ENCODE measurements at places on chromosomes 3 and 15.

- DNase-seq: no peak
Measured at GRCh38 chr15:68801572-68802148, 19.0 kb downstream of the ANP32A start.

GRCh38 chr3:80771085-80771484, 990.4 kb downstream of the GBE1 start:
- peak; percentile 8 for DNase-seq

DNA sequence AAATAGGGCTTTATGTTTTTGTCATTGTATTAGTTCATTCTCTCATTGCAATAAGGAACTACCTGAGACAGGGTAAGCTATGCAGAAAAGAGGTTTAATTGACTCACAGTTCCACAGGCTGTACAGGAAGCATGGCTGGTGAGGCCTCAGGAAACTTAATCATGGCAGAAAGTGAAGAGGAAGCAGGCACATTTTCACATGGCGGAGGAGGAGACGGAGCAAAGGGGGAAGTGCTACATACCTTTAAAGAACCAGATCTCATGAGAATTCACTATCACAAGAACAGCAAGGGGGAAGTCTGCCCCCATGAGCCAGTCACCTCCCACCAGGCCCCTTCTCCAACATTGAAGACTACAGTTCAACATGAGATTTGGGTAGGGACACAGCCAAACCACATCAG, 25.6 kb downstream of the CEP63 start:
- DNase-seq: no peak

- DNase-seq: peak; percentile 21
Measured at GRCh38 chr15:81813215-81813614, 232.6 kb downstream of the MEX3B start.

- no peak for DNase-seq
Measured at GRCh38 chr3:76561494-76562236, 478.2 kb upstream of the ROBO2 start.

DNA sequence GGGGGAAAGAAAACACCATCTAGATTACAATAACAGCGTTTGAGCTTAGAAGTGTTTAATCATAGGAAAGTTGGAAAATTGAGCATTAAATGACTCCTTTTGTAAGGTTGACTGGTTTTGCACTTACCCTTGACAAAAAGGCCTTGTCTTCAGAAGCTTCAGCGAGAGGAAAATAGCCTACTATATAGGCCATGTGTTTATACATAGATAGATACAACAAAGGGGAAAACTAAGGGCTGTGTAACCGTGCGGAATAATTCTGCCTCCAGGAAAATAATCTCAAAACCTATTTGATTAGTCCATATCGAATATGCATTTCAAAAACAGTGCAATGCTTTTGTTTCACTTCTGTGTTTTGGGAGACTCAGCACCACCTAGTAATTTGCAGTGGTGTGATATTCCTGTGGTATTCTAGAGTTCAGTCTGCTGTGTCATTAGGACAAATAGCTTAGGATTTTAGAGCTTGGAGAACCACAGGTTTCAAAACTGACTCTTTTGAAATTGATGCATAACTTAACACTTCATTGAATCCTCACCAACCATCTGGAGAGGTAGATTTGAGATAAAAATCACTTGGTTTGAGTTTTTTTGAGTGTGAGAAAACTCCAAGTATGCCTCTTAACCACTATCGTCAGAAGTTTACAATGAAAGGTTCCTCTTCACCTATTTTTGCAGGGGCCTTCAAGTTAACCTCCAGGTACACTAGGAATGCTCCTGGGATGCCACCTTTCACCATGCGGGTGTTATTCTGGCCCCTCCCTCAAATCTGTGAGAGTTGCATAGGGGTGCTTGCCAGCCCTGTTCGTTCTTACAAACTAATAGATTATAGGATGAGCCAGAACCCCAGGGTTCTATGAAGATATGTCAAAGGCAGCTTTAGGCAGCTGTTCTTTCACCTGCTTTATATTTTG, 1.9 kb downstream of the ARHGAP31 start:
- DNase-seq: no peak

GRCh38 chr3:72997421-72997961, 880 bp downstream of the PPP4R2 start:
- DNase-seq: peak; percentile 17

GRCh38 chr3:194449913-194450312, 36.9 kb downstream of the ATP13A3 start:
- no peak for DNase-seq

DNA sequence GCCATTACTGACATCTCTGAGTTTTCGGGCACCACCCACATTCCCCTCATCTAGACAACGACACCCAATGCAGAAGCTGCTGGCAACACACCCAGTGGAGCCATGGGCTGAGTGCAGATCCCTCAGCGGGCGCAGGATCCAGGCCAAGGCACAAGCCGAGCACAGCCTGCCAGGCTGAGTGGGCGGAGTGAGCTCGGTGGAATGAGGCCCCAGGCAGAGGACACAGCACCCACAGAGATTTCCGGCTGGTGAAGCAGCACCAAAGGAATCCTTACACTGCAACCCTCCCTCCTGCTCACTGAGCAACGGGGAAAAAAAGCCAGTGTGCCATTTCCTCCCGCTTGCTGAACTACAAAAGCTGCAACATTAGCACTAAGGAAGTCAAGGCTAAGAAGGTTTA, 34.3 kb downstream of the ZMAT3 start:
- no peak for DNase-seq

GRCh38 chr3:164018500-164018899, 1059.8 kb downstream of the SI start:
- DNase-seq: no peak

- no peak for DNase-seq
Measured at GRCh38 chr3:22981166-22981565, 222.0 kb upstream of the UBE2E2 start.

- DNase-seq: no peak
Measured at GRCh38 chr3:196774191-196774820, 34.6 kb downstream of the PAK2 start.

- DNase-seq: peak; percentile 8
Measured at GRCh38 chr15:37880009-37880834, 54.2 kb upstream of the TMCO5A start.

DNA sequence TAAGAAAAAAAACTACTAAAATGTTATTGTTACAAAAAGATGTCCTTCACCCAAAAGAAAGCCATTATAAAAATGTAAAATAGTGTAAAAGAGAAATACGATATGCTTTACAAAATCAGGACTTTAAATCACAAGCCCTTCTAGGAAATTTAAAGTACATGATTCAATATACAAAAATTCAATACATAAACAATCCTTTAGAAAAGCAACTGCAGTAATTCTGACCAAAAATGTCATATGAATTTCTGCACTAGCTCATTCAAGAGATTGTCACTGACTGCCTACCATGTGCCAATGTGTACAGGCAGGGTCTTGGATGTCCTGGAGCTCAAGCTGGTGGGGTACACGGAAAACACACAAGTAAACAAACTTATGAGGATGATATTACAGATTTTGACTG, 2.5 kb downstream of the MORC1 start:
- DNase-seq: no peak

- DNase-seq: no peak
Measured at GRCh38 chr3:84717894-84718293, 240.9 kb upstream of the CADM2 start.

- DNase-seq: no peak
Measured at GRCh38 chr3:138135833-138136194, 3.6 kb upstream of the A4GNT start.

- no peak for DNase-seq
Measured at GRCh38 chr3:40876009-40876408, 323.3 kb upstream of the CTNNB1 start.

- DNase-seq: peak; percentile 14
Measured at GRCh38 chr3:69306239-69307185, 79.4 kb downstream of the FRMD4B start.

- DNase-seq: peak; percentile 76
Measured at GRCh38 chr15:41557673-41558399, 1.2 kb upstream of the TYRO3 start.
